ENCODE measurements at places on chromosomes 2 and 18.

DNA sequence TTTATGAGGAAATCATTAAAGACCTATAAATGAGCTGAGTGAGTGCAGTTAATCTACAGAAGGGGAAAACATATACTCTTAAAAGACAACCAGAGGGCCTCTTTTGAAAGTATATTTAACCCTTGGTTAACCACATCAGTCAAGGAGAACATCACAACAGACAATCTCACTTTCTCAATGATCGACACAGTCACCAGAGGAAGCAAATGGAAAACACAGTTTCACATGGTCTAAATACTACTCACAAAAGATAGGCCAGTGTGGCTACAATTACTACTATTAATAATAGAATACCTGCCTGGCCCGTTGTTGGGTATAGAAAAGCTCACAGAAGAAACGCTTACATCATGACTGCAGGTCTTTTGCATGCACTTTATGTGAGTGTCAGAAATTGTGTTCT lies 426.2 kb downstream of the NCKAP5 start:
- no peak for DNase-seq

DNA sequence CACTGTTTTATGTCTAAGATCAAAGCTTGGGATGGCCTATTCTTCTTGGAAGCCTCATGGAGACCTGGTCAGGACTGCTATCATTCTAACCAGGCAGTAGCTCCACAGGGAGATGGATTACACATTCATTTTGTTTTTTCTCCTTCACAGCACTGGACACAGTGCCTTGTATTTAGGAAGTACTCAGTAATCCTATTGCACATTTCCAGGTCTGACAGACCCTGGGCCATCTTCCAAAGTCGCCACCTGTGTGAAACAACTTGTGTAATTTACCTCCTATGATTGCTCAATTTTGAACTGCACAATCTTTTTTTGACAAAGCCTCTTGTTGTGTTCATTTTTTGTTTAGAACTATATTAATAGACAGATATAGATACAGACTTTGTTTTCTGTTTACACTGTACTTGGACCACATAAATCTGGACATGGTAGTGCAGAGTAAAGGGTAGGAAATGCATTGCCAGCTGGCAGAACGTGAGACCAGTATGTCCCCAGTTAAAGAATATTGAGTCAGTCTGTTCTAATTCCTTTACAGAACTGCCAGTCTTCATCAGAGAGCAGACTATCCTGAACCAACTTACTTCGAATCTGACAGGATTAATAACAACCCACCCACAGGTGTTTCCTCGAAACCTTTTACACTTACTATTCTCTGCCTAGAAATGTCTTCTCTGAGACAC lies 277.8 kb upstream of the CYRIA start:
- DNase-seq: no peak

DNA sequence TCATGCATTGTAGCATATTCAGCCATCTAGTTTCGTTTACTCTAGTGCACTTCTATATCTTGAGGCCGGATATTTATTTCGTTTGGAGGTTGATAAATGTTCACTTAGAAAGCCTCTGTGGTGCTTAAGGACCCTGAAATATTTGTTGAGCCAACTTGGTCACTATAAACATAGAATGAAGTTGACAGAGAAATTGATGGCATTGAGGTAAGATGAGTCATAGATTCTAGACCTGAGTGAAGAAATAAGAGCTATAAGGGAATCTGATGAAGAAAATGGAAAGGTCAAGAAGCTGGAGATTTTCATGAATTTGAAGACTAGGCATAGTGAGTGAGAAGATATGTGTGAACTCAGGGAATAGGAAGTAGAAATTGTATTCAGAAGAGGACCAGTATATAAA lies 35.9 kb downstream of the EPC2 start:
- DNase-seq: no peak

- no peak for DNase-seq
Observed at GRCh38 chr2:155368934-155369333, 670.4 kb downstream of the KCNJ3 start.

GRCh38 chr2:240271716-240272341 lies 131.4 kb upstream of the OTOS start:
- no peak for DNase-seq

DNA sequence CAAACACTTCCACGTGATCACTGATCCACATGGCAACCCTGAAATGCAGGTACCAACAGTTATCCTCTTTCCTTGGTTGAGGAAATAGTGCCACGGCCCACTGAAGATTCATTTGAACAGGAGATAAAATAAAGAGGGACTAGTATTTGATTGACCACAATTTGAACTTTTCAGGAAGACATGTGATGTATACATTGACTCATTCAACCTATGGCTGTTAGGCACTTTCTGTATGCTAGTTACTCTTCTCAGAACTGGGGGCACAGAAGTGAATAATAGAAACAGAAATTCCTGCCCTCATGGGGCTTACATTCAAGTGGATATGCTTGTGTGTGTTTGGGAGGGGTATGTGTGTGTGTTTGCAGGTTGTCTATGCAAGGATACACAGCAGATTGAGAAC lies 199.6 kb downstream of the PRKCE start:
- DNase-seq: no peak

GRCh38 chr2:121489284-121489683 lies 41.4 kb upstream of the RNU4ATAC start:
- DNase-seq: no peak

GRCh38 chr2:127605691-127606263 lies 40.2 kb upstream of the GPR17 start:
- DNase-seq: no peak

DNA sequence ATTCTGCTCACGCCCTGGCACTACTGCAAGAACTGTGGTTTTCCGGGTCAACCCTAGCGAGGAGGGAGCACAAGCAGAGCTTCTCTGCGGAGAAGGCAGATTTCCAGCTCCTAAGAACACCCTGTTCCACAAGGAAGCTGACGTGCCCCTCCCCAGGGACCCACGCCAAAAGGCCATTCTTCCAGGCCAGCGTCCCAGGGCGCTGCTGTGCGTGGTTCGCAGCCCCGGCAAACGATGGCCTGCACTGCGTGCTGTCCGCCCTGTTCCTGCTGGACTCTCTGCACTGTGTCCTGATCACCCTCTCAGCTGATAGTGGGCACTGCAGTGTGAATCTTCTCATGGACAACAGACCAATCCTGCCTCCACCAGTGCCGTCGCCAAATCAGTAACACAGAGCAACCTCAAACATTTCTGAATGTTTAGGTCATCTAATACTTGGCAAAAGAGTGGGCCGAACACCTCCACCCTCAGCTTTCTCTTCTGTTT lies 49.1 kb downstream of the ADI1 start:
- no peak for DNase-seq

DNA sequence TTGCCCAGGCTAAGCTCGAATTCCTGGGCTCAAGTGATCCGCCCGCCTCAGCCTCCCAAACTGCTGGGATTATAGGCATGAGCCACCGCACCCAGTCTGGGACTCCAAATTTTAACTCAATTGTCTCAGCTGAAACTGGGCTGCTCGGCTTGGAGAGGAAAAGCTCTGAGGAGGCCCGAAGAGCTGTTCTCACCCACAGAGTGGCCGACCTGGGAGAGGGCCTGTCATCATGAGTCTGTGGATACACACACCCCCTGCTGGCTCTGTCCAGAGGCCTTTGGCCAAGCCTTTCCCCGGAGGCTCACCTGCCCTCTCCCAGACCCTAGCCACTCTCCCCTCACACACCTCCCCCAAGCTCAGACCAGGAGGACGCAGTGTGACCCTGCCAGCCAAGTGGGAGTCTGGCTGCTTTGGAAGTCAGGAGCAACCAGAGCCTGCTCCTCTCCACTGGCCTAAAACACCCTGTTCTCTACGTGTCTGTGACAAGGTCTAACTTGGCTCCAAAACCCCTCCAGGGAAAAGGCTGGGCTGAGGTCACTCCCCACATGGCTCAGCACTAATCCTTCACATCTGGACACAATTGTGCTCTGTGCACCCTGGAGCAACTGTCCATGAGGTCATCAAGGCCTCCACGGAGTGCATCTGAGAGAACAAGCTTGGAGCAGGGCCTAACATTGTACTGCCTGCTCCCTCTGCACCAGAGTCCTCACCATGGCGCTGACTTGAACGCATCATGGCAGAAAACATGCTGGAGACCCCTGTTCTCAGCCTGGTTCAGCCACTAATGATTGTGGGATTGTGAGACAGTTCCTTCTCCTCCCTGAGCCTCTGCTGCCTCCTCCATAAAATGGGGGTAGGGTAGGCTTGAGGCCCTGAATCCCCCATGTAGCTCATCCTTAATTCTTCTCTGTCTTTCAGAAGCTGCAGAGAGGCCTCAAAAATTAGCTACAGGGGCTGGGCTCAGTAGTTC lies 49.9 kb upstream of the RAB6C start:
- DNase-seq: no peak

DNA sequence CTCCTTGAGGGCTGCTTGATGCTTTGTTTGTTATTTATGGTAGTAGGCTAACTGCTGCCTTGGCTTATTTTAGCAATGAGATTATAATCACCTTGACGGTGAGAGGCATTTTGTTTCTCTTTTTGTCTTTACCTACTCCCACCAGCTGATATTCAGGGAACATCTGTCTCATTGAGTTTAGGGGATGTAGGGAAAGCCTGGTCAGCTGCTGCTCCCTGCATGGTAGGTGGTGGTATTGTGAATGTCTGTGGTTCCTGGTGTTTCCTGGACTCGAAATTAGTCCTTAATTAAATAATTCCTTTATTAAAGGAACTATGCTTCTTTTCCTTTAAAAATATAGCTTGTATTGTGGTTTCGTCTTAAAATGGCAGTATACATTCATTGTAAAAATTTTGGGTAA lies 77.8 kb downstream of the ADAM23 start:
- DNase-seq: no peak

GRCh38 chr2:148814143-148814859 lies 60.7 kb upstream of the KIF5C start:
- DNase-seq: no peak

GRCh38 chr2:46735108-46735691 lies 180.4 kb downstream of the MCFD2 start:
- no peak for DNase-seq

DNA sequence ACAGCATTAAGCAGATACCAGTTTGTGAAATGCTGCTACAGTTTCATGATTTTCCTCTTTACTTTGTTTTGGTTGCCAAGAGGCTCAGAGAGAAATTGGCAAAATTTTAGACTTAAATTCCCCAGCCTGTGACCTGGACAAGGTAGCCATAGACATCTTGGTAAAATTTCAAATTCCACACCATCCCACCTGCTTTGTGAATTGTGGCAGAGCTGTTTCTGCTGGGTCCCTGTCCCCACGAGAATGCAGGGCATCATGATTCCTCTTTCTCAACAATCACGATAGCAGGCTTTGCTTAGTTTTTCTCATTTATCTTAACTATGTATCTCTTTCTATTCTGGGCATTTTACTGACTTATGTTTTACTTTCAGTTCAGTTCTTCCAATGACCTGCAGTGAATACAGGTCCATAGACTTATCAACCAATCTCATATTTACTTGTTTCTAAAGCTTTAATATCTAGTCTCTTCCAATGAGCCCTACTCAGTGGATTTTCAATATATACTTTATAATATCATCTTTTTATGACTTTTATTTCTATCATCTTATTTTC lies 351.6 kb downstream of the SOCS6 start:
- DNase-seq: no peak
